ENCODE measurements at places on chromosomes 5 and 9.

- DNase-seq = no peak
Measured at GRCh38 chr9:107422189-107423185, 67.1 kb downstream of the KLF4 start.

- DNase-seq = no peak
Measured at GRCh38 chr9:88991066-88992034, at the start of gene S1PR3. Gene S1PR3, plus strand, starts transcription at chr9:88991468. Its CDS starts 9,733 bp downstream, at chr9:89001201.

DNA sequence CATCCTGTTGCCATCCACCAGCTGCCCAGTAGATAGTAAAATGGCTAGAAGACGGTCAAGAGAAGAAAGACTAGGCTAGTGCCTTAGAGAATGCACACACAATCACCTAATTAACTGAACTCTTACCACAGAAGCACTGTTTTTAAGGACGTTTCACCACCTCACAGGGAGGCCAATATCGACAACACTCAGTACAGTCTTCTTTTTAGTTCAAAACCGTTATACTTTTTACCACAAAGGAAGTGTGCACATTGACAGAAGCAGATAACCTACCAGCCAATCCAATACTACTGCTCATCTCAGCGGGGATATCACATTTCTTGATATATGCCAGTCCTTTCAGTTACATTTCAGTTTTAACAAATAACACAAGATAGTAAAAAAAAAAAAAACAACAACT is 122.3 kb downstream of the GNAQ start:
- DNase-seq = no peak

GRCh38 chr9:71664566-71664965 is 103.7 kb downstream of the CEMIP2 start:
- DNase-seq = no peak

GRCh38 chr5:142183561-142183960 is 75.0 kb downstream of the NDFIP1 start:
- DNase-seq = no peak

- DNase-seq = no peak
Measured at GRCh38 chr9:73553295-73553694, 401.6 kb downstream of the ANXA1 start.

DNA sequence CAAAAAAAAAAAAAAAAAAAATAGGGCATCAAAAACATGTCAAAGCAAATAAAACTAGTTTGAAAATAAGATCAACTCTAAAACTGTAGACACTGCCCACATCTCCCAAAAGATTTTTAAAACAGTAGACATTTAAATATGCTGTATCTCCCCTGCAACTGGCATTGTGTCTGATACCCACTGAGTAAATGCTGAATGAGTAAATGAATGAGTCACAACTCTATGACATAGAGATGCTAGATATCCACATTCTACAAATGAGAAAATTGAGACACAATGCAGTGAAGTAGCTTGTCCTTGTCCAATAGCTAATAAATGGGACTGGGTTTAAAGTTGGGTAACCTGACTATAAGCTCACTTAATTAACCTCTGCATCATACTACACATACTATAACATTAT is 14.1 kb upstream of the MAP1B start:
- DNase-seq = no peak

Data from T follicular helper cell (primary cell).